Upper lobe of left lung (tissue), 6 donors: ENCODE measurements at places on chromosomes 7 and 10. TPM values are rescaled to one million over a fixed set of nuclear protein-coding genes. Genes with fewer than 3 reads are reported as not detected.

CALN1 gene
- 0.24 TPM for total RNA-seq

GRCh38 chr10:77062381-77062780 is 575.2 kb downstream of the KCNMA1 start:
- no peak overlapping the region for H3K4me3 ChIP-seq
- no peaks in the 10 kb centered on the region for H3K27me3 ChIP-seq
- H3K4me1 ChIP-seq: no peaks in the 10 kb centered on the region
- H3K36me3 ChIP-seq: no peaks in the 10 kb centered on the region
- no peak for DNase-seq

DNA sequence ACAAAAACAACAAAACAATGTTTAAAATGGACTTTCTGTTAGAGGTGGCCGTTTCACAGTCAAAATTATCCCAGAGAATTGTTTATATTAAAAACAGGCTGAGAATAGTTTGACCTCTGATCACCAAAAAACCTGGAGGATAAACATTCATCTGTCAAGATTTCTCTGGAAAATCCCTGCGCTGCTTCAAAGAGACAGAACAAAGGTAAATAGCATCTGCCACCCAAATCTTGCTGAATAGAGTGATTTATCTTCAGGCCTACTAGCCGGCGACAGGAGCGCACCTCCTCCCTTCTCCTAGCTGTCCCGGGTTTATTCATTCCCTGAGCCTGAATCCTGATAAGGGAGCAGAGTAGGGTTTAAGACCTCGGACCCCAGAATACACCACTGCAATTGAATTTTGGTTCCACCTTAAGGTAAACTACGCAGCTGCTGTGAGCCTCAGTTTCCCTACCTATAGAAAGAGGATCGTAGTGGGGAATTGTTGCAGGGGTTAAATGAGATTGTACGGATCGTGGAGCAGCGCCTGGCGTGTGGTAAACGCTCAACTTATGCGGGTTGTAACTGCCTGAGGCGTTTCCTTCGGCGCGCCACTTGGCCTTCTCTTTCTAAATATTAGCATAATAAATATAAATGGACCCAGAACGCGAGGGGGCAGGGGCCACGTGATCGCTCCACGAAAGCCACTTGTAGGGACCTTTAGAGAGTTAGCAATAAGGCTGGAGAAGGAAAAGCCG is 498 bp upstream of the ST7 start:
- peaks cover 41% of the 10 kb centered on the region for H3K4me1 ChIP-seq
- peak; percentile 81 for DNase-seq
- peak overlapping the region; percentile 99 for H3K27ac ChIP-seq
- no peaks in the 10 kb centered on the region for H3K27me3 ChIP-seq

ATG9B gene
- total RNA-seq: 1.1 TPM

DNA sequence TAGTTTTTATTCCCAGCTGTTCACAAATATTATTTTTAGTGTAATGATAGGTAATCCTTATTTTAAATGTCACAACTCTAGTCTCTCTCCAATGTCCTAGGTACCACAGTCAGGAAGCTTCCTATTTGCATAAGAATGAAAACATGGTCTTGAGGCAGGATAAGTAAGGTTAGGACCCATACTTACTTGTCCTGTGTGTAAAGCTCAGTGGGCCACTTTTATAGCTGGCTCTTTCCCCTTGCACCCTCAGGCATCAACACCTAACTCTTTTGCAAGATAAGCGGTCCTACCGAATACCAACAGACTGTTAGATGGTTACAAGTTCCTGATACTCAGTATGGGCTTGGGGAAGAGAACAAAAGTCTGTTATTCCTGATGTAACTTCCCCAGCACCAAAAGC is 986.9 kb downstream of the NRG3 start:
- H3K4me3 ChIP-seq: no peak overlapping the region
- no peaks in the 10 kb centered on the region for H3K36me3 ChIP-seq
- no peaks in the 10 kb centered on the region for H3K27me3 ChIP-seq
- no peak for DNase-seq
- no peak overlapping the region for H3K27ac ChIP-seq
- no peaks in the 10 kb centered on the region for H3K4me1 ChIP-seq

DNA sequence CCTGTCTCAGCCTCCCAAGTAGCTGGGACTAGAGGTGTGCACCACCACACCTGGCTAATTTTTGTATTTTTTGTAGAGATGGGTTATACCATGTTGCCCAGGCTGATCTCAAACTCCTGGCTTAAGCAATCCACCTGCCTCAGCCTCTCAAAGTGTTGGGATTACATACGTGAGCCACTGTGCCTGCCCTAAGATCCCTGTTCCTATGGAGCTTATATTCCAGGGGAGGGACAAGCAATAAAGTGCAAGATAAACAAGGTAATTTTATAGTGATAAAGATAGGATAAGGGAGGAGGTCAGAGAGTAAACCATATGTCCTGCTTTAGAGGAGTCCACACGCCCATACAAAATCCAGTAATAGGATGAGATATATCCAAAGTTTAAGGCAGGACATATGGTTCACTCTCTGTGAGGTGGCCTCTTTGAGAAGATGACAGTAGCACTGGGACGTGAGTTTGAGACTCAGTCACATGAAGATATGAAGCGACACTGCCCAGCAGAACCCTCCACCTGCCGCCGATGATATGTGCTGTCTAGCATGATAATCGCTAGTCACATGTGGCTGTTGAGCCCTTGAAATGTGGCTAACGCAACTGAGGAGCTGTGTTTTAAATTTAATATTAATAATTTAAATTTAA is 113.5 kb upstream of the PDCD4 start:
- no peak overlapping the region for H3K4me3 ChIP-seq
- H3K27me3 ChIP-seq: no peaks in the 10 kb centered on the region
- no peaks in the 10 kb centered on the region for H3K36me3 ChIP-seq
- no peaks in the 10 kb centered on the region for H3K4me1 ChIP-seq

GRCh38 chr7:101084865-101085161 is 468 bp upstream of the TRIM56 start:
- peak overlapping the region; percentile 98 for H3K27ac ChIP-seq
- peaks cover 44% of the 10 kb centered on the region for H3K4me1 ChIP-seq
- H3K36me3 ChIP-seq: peaks cover 29% of the 10 kb centered on the region
- H3K4me3 ChIP-seq: no peak overlapping the region
- no peak for DNase-seq

GRCh38 chr10:69119896-69120295 is 4.1 kb upstream of the VPS26A start:
- no peak overlapping the region for H3K27ac ChIP-seq
- no peak overlapping the region for H3K4me3 ChIP-seq
- H3K4me1 ChIP-seq: peaks cover 5% of the 10 kb centered on the region
- H3K36me3 ChIP-seq: no peaks in the 10 kb centered on the region

GRCh38 chr7:150363872-150364271 is 4.8 kb upstream of the REPIN1 start:
- no peak overlapping the region for H3K27ac ChIP-seq
- no peak overlapping the region for H3K4me3 ChIP-seq
- H3K4me1 ChIP-seq: no peaks in the 10 kb centered on the region
- DNase-seq: no peak
- no peaks in the 10 kb centered on the region for H3K36me3 ChIP-seq

GRCh38 chr7:77353407-77353721 is 62.8 kb downstream of the GSAP start:
- peaks cover 11% of the 10 kb centered on the region for H3K4me1 ChIP-seq
- H3K27ac ChIP-seq: no peak overlapping the region
- no peak for DNase-seq
- no peak overlapping the region for H3K4me3 ChIP-seq

DNA sequence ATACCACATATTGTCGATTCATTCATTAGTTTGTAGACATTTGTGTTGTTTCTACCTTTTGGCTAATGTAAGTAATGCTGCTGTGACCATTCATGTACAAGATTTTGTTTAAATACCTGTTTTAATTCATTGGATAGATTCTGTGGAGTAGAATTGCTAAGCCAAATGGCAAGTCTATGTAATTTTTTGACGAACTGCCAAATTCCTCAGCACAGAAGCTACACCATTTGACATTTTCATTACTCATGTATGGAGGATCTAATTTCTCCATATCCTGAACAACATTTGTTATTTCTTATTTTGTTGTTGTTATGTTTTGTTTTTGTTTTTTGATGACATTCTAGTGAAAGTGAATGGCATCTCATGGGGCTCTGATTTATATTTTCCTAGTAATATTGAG is 1351.3 kb upstream of the SORCS1 start:
- no peaks in the 10 kb centered on the region for H3K27me3 ChIP-seq
- no peaks in the 10 kb centered on the region for H3K4me1 ChIP-seq
- no peak overlapping the region for H3K27ac ChIP-seq
- H3K36me3 ChIP-seq: no peaks in the 10 kb centered on the region
- DNase-seq: no peak
- H3K4me3 ChIP-seq: no peak overlapping the region

- no peak for DNase-seq
- H3K27me3 ChIP-seq: no peaks in the 10 kb centered on the region
- no peaks in the 10 kb centered on the region for H3K36me3 ChIP-seq
- no peak overlapping the region for H3K4me3 ChIP-seq
- H3K4me1 ChIP-seq: peaks cover 7% of the 10 kb centered on the region
Measured at GRCh38 chr10:3961082-3961481, 176.1 kb upstream of the KLF6 start.

DNA sequence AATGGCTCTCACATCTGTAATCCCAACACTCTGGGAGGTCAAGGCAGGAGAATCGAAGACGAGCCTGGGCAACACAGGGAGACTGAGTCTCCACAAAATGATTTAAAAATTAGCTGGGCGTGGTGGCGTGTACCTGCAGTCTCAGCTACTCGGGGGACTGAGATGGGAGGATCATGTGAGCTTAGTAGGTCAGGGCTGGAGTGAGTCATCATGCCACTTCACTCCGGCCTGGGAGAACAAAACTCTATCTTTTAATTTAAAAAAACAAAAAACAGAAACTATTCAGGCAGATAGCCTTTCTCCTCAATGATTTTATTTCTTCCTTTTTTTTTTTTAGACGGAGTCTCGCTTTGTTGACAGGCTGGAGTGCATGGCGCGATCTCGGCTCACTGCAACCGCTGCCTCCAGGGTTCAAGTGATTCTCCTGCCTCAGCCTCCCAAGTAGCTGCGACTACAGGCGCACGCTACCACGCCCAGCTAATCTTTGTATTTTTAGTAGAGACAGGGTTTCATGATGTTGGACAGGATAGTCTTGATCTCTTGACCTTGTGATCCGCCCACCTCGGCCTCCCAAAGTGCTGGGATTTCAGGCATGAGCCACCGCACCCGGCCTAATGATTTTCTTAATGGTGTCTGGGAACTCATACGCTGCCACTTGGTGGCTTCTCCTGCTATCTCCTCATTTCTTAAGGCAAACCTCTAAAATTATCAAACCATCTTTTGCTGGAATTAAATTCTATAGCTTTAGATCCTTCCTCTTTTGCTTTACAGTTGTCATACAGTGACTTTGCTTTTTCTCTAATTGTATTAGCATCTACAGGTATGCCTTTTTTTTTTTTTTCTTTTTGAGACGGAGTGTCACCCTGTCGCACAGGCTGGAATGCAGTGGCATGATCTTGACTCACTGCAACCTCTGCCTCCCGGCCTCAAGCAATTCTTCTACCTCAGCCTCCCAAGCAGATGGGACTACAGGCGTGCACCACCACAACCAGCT is 22.9 kb downstream of the SRPK2 start:
- no peaks in the 10 kb centered on the region for H3K36me3 ChIP-seq
- H3K27ac ChIP-seq: no peak overlapping the region
- peaks cover 7% of the 10 kb centered on the region for H3K4me1 ChIP-seq
- DNase-seq: no peak

DNA sequence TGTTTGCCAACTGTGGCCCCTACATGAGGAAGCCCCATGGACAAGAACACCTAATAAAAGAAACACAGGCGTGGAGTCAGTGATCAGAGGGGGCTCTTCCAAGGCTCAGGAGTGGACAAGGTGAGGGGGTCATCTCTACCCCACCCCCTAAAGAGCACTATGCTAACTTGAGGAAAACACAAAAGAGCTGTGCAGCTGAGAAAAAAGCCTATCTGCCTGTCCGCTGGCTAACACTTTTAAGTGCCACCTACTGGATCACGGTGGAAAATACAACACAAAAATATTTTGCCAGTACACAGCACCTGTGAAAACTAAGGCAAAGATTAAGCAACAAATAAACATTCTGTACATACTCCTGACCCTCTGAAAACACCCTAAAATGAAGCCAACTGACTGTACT is 53.1 kb upstream of the COBL start:
- H3K4me3 ChIP-seq: no peak overlapping the region
- no peak overlapping the region for H3K27ac ChIP-seq
- DNase-seq: no peak
- no peaks in the 10 kb centered on the region for H3K27me3 ChIP-seq
- no peaks in the 10 kb centered on the region for H3K36me3 ChIP-seq
- no peaks in the 10 kb centered on the region for H3K4me1 ChIP-seq

SEMA4G gene
- 8.1 TPM for total RNA-seq

MSMB gene
- not detected for total RNA-seq

DNA sequence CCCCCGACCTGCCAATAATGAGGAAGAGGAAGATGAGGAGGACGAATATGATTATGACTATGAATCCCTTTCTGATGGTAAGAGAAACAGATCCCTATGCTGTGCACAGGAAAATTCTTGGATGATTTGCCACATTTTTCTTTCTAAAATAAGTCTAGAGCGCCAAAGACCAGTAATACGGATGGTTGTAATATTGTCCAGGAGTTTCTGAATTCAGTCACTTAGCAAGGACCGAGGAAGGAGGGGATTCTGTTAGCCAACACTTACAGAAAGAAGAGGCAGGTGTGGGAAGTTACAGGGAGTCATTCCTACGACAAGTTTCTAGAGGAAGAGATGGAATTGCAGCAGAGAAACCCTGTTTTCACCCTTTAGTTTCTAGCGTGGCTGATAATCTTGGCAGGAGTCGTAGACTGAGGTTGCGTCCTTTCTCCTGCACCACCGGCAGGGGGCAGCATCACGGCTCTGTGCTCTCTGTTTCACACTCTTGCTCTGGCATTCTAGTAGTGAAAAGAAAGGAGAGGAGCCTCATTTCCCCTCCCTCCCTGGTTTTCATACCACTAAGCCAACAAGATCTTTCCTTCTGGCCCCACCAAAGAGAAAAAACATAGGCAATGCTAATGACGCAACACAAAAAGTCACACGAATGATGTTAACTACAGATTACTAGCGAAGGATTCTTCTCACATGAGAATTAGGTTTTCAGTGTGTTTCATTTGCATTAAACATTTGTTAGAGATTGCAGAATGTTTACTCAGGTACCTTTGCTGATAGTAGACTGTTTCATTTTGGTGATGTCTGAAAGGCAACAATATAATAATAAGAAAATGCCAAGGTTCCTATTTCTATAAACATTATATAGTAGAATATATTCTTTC is 82.7 kb downstream of the NOC3L start:
- no peaks in the 10 kb centered on the region for H3K36me3 ChIP-seq
- peak; percentile 30 for DNase-seq
- H3K27ac ChIP-seq: no peak overlapping the region
- H3K4me3 ChIP-seq: no peak overlapping the region
- H3K27me3 ChIP-seq: no peaks in the 10 kb centered on the region
- peaks cover 6% of the 10 kb centered on the region for H3K4me1 ChIP-seq

GRCh38 chr7:139749545-139749944 is 28.3 kb downstream of the HIPK2 start:
- H3K27me3 ChIP-seq: no peaks in the 10 kb centered on the region
- H3K36me3 ChIP-seq: no peaks in the 10 kb centered on the region
- DNase-seq: no peak
- H3K4me1 ChIP-seq: peaks cover 71% of the 10 kb centered on the region
- no peak overlapping the region for H3K27ac ChIP-seq
- no peak overlapping the region for H3K4me3 ChIP-seq

CALCR gene
- not detected for total RNA-seq
